ENCODE measurements at places on chromosomes 5 and 9.

- peak; percentile 20 for DNase-seq
These were observed 276.7 kb upstream of the KIF2A start for GRCh38 chr5:62029303-62029702.

DNA sequence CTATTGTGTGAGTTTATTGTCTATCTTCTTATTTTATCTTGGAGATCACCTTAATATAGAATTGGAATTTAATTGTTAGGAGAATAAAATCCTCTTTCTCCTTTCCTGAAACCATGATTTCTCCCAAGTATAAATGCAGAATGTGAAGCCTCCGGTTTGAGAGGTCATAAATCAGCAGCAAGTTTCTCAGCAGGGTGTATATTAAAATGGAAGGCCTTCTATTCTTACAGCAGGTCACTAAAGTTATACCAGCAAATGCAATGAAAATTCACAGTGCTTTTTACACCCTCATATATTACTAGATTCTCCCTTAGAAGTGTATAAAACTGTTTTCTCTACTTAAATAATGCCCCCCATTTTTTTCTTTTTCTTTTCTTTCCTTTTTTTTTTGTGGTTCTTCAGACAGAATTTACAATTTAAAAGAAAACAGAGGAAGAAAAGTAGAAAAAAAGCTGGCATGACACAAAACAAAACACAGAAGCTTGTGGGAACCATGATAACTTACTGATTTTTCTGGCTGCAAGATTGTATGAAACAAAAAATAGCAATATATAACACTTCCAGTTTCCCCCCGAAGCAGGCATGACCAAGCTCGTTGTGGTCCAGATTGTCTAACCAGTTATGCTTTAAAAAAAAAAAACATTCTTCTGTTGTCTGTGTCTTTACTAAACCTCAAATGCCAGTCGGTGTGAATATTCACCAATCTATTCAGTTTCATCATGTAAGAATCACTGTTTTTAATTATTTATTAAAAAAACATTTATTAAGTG lies 211.2 kb downstream of the RAB3C start:
- DNase-seq: no peak

DNA sequence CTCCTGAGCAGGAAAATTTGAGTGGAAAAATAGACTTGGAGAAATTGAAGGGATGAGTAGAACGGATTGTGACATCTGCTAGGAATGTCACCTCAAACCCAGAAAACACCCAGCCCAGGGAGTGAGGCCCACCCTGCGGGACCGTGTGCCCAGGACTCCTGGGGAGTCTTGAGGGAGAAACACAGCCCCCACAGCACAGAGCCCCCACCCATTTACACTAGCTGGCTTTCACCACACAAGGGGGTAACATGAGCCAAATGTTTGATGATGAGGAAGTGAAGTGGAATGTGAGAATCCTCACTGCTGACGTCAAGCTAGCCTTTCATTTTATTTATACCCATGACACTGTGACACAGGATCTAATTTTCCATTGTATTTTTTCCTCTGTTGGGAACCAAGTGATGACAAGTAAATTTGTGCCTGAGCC lies 42.8 kb upstream of the PDE8B start:
- peak; percentile 93 for DNase-seq

DNA sequence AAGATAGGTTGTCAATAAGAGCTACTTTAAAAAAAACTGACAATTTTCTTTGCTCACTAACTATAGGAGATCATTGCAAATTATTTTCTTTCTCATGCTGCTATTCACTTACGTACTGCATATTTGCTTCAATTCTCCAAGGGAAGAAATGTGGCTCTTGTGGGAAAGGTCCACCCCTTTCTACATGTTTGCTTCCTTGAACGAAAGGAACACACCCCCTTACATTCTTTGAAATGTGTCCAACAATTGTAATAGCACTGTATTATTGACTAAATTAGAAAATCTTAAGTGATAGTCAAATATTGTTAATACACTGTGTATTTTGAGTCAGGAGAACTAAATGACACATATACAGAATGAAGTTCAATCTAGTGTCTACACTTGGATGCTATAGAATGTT lies 5.2 kb downstream of the MEF2C start:
- DNase-seq: peak; percentile 10

DNA sequence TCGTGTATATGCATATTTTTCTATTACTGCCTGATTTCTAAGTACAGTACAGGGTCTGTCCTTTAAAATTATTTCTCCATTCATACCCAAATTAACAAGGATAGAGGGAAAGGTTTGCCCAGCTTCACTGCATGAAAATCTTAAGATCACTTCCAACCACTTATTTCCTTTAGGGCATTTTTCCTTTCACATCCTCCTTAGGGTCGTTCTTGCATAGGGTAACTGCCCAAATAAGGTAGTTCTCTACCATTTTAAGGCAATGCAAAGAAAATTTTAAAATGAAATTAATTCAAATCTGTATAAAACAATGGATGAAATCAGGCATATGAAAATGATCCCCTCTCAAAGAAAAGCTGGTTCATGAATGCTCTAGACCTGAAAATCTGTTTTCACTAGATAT lies 4.1 kb upstream of the CDC20B start:
- DNase-seq: no peak

DNA sequence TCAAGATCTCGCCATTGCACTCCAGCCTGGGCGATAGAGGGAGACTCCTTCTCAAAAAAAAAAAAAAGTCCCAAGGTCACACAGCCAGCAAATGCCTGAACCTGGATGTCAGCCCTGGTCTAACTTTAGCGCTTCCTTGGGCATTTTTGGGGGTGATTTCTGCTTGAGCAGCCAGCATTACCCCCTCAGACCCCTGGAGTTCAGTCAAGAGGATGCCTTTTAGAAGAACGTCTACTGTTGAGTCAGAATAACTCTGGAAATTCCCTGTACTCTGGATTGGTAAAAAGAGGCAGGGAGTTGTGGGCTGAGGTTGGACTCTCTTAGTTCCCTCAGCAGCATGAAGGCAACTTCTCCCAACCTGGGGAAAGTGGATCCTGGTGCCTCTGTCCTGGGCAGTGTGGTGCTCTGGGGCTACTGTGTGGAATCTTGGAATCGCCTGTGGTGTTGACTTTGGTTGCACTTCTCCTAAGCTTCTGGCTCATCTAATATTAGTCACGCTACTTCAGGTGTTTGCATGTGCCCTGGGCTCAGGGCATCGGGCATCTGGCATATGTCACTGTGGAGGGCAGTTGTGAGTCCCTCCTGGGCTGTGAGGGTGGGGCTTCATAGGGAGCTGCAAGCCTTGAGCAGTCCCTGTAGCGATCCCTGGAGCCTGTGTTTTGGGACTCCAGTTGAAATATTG lies 32.2 kb downstream of the STXBP1 start:
- DNase-seq: no peak

DNA sequence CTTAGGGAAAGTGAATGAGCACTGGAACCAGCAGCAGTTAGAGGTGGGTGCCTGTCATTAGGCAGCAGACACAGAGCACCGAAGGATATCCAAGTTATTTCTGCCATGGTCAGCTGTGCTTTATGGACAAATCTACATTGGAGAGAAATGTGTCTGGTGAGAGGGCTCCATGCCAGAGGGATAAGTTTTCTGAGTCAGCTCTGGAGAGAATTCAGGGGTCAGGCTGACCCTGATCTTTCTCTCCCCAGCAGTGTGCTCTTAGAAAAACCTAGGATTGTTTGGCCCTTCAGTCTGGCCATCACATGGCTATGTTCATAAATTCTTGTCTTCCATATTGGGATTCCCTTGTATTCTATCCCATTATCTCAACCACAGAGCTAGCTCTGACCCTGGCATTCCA lies 8.9 kb upstream of the IL17B start:
- DNase-seq: peak; percentile 92

DNA sequence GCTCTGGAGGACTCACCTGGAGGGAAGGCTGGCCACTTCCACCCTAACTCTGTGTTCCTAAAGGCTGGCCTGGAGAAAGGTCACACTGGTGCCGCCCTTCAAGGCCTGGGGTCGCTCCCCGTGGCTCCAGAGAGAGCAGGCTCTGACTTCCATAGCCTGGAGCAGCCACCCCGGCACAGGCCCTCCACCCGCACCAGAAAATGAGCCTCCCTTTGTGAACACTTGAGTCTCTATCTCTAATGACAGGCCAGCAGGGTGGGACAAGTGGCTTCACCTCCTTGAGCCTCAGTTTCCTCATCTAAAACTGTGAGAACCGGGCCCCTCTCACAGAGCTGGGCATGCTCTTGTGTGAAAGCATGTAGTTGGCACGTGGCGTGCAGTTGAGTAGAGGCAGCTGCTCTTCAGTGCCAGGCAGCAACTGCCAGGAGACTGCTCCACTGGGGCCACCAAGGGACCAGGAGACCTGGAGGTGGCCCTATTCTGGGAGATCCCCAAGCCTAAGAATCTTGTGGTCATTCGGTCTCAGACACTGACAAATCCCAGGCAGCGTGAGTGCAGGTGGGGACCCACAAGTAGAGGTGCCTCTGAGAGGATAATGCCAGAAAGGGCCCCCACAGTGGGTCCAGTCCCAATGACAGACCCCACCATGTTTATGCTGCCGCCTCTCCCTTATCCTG lies 56.7 kb upstream of the GARNL3 start:
- no peak for DNase-seq

GRCh38 chr9:99773468-99774138 lies 48.1 kb upstream of the NR4A3 start:
- no peak for DNase-seq

DNA sequence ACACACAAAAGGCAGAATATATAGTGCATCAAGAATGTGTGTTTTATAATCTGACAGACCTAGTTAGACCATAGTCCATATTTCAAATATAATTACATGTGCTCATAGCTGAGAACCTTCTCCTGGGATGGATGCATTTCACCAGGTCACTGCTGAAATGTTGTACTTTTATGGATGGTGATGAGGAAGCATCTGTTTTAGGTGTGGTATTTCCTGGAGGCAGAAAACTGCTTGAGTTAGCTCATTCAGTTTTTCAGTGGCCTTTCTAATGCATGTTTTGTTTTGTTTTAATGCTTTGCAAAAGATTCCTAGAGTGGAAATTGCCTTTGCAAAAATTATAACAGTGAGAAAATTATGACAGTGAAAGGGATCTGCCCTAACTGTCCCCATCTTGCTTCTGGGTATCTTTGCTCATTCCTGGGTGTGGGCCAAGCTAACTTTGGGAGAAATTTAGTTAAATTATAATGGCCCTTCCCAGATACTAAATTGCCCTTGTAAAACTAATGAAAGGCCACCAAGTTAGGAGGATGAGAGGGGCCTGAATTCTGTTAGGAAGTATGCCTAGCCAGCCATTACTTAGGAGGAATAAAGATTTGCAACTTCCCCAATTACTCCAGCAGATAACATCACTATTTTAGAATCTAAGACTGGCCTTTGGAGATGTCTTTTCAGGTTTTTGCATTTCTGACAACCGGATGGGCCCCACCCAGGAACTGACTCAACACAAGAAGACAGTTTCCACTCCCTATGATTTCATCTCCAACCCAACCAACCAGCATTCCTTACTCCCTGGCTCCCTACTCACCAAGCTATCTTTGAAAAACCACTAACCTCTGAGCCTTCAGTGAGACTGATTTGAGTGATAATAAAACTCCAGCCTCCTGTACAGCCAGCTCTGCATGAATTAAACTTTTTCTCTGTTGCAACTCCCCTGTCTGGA lies 7.0 kb upstream of the IL12B start:
- peak; percentile 53 for DNase-seq

GRCh38 chr5:96483878-96484277 lies 50.8 kb upstream of the PCSK1 start:
- DNase-seq: peak; percentile 60

GRCh38 chr9:97041898-97042297 lies 3.0 kb upstream of the CTSV start:
- DNase-seq: no peak

DNA sequence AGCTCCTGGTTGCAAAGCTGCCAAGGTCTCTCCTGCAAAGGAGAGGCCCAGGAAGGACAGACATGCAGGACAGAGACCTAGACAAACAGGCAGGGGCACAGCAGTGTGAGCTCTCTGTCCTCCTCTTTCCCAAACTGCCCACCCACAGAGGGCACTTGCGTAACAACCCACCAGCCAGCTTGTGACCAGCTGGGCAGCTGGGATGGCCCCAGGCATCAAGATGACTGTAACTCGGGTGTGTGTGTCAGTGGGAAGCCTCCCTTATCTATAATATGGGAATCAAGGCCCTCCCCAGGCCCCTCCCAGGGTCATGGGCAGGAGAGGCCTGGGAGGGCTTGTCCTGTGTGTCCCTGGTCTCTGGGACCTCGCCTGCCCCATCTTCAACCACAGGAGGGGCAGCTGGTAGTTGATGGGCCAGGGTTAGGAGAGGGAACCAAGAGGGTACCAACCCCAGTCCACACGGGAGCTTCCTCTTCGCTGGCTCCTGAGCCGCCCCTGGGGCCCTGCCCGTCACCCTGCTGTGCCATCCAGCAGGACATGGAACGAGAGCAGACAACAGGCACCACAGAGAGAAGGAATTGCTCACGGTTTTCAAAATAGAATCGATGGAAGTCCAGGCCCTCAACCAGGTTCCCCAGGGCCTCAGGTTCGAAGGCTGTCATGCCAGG lies 37.9 kb downstream of the SLC6A7 start:
- DNase-seq: peak; percentile 47

GRCh38 chr5:73528248-73528647 lies 30.0 kb downstream of the BTF3 start:
- no peak for DNase-seq

GRCh38 chr9:13807118-13807517 lies 506.8 kb downstream of the NFIB start:
- no peak for DNase-seq

GRCh38 chr9:35906923-35907699 lies 1.1 kb downstream of the HRCT1 start:
- peak; percentile 95 for DNase-seq

DNA sequence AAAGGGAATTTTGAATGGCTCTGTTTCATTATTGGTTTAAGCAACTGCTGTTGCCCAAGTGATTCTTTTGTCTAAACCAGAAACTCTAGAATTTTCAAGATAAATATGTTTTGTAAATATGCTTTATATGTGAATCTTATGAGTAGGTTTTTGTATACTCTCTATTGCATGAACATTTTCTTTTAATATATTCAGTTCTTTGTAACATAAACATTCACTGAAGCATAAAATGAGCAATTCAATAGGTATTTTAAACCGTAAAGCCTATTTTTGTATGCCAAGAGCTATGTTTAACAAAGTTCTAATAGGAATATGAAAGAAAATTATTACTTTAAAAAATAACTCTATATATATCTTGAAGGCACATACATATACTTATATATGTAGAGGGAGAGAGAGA lies 293.1 kb downstream of the PSAT1 start:
- no peak for DNase-seq

DNA sequence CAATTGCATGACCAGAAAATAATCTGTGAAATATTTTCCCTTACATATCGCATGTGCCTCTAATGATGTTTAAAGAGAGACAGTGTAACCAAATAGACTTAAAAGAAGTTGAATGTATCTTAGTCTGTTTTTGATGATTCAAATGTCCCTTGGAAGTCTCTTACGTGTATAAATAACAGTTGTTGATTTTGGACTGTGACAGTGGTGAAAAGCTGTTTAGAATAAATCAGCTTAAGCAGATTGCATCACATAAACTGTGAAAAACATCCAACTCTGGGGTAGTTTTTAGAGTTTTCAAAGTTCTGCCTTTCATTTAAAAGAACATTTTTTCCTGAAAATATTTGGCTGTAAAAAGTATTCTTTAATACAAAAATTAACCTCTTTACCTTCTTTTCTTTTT lies 301.1 kb downstream of the PRR16 start:
- peak; percentile 90 for DNase-seq

GRCh38 chr5:40355846-40356245 lies 323.9 kb upstream of the PTGER4 start:
- DNase-seq: no peak

All from fibroblast of mammary gland (primary cell).